ENCODE measurements at places on chromosomes 16 and 17. TPM values are rescaled to one million over a fixed set of nuclear protein-coding genes. Genes with fewer than 3 reads are reported as not detected.

The TERB1 gene
- total RNA-seq: 0.09 TPM

The PPL gene
- 3.2 TPM for total RNA-seq

The TUFM gene
- 88.3 TPM for total RNA-seq

The KRT32 gene
- not detected for total RNA-seq

The MRPL58 gene
- 18.3 TPM for total RNA-seq

The PRCD gene
- total RNA-seq: 0.54 TPM

The NUPR1 gene
- 4.0 TPM for total RNA-seq

The CCDC200 gene
- not detected for total RNA-seq

The CRYM gene
- not detected for total RNA-seq

The CUEDC1 gene
- total RNA-seq: 5.1 TPM
